ENCODE measurements at places on chromosomes 1 and 21.
A peak's percentile ranks its signal among the peaks of the same experiment; 100 is the strongest.

- H3K27ac ChIP-seq, result no peak overlapping the region
- H3K36me3 ChIP-seq, result no peaks in the 10 kb centered on the region
- no peak for DNase-seq
- no peaks in the 10 kb centered on the region for H3K27me3 ChIP-seq
These were observed 9.3 kb upstream of the SERBP1 start for GRCh38 chr1:67439277-67440029.

GRCh38 chr1:233627376-233627775 lies 13.5 kb downstream of the KCNK1 start:
- no peak for DNase-seq
- no peak overlapping the region for H3K4me3 ChIP-seq
- no peak overlapping the region for H3K27ac ChIP-seq

DNA sequence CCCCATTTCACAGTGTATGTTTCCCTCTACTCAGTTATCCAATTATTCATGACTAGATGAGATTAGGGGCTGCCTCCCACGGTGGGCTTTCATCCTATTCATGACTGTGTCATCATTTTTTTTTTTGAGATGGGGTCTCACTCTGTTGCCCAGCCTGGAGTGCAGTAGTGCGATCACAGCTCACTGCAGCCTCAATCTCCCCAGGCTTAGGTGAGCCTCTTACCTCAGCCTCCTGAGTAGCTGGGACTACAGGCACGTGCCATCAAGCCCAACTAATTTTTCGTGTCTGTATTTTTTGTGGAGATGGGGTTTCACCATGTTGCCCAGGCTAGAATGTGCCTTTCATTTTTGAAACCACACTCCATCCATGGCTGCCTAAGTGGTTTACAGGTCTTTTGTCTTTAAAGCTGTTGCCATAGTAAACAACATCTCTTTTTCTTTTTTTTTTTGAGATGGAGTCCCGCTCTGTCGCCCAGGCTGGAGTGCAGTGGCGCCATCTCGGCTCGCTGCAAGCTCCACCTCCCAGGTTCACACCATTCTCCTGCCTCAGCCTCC lies 60.0 kb downstream of the PIK3CD start:
- peak overlapping the region; percentile 76 for H3K27ac ChIP-seq
- DNase-seq, result peak; percentile 44
- no peaks in the 10 kb centered on the region for H3K27me3 ChIP-seq
- peaks cover 75% of the 10 kb centered on the region for H3K36me3 ChIP-seq
- H3K4me3 ChIP-seq, result no peak overlapping the region

GRCh38 chr1:58883037-58883887 lies 99.4 kb upstream of the JUN start:
- H3K4me1 ChIP-seq, result peaks cover 44% of the 10 kb centered on the region
- no peak overlapping the region for H3K4me3 ChIP-seq
- no peak for DNase-seq
- no peaks in the 10 kb centered on the region for H3K36me3 ChIP-seq
- H3K27me3 ChIP-seq, result no peaks in the 10 kb centered on the region
- H3K27ac ChIP-seq, result peak overlapping the region; percentile 23

- DNase-seq, result no peak
- no peaks in the 10 kb centered on the region for H3K36me3 ChIP-seq
- H3K27ac ChIP-seq, result no peak overlapping the region
- no peaks in the 10 kb centered on the region for H3K4me1 ChIP-seq
These were observed 55.3 kb downstream of the PTPN14 start for GRCh38 chr1:214496126-214496525.

Data from activated CD8-positive, alpha-beta T cell treated with anti-CD3 and anti-CD28 coated beads, Interleukin-2, amount 10 ng/mL, durations not matched to agents 7 days and 5 days (primary cell).